ENCODE measurements at places on chromosomes 7 and 10.

DNA sequence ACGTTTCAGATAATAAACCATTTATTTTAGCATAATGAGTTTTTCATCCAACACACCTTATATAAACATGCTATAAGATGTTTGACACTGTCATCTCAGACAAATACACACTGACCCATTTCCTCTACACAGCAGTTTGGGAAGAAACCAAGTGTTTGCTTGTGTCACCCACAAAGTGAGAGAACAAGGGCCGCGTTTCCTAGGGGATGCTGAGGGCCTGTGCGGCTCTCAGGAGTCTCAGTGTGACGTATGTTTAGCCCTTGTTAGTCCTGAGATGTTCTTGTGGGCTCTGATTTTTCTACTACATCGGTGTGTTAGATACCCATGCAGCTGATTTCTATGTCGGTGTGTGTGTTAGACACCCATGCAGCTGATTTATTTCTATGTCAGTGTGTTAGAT is 266.3 kb downstream of the DIP2C start:
- DNase-seq = no peak

- no peak for DNase-seq
Measured at GRCh38 chr7:17247357-17247756, 51.1 kb upstream of the AHR start.

DNA sequence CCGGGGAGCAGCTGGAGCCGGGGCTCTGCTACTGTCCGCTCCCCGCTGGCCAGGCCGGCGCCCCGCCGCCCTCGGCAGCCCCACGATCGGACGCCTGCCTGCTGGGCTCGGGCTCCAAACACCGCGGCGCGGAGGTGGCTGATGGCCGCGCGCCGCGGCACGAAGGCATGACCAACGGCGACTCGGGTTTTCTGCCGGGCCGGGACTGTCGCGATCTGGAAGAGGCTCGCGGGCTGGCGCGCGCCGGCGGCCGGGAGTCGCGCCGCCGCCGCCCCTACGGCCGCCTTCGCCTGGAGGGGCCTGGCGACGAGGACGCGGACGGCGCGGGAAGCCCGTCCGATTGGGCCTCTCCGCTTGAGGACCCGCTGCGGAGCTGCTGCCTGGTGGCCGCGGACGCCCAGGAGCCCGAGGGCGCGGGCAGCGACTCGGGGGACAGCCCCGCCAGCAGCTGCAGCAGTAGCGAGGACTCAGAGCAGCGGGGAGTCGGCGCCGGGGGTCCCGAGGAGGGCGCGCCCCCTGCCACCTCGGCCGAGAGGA is 570 bp downstream of the TBC1D12 start:
- no peak for DNase-seq

- no peak for DNase-seq
Measured at GRCh38 chr7:142925413-142925812, 8.1 kb downstream of the TRPV5 start.

- no peak for DNase-seq
Measured at GRCh38 chr10:110395350-110396283, 90.9 kb upstream of the SMNDC1 start.

DNA sequence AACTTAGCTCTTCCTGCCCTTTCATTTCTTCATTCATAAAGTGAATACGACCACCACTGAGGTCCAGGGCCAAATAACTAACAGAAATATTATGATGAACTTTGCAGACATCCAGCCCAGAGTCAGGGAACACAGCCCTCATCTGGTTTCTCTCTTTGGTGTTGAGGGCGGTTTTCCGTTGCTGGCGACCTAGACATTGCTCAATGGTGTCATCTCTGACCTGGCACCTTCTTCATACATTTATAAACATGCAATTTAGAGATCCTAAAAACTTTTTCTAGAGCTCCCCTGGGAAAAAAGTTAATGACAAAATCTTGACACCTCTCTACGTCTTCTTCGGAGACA is 324 bp upstream of the TET1 start:
- no peak for DNase-seq

DNA sequence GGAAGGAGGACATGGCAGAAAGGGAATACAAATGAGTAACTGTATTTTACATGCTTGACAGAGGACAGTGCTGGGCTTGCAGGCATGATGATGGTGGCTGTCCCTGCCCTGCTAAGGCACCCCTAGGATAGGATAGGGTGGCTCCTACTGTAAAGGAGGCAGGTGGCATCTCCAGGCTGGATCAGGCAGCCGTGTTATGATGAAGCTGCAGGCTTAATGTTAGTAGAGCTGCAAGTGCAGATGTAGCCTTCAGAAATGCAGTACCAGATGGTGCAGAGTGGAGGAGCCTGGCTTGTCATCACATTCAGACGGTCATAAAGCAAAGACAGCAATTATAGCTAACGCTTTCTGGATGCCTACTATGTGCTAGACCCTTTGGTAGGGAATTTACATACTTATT is 287.9 kb upstream of the PODXL start:
- no peak for DNase-seq

DNA sequence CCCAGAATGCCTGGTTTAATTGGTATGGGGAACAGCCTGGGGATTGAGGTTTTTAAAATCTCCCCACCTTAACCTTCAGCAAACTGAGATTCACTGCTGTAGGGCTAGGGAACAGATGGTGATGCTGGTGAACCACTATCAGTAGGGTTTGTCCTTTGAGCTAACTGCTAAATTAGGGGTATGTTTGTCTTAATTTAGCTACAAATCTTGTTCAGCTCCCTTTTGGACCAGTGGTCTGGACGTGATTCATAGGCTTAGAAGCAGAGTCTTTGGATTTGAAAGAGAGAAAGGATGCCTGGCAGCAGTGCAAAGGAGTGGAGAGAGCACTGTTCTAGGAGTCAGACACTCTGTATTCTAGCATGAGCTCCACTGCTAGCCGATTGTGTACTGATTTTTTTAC is 2.8 kb downstream of the HDAC9 start:
- no peak for DNase-seq

GRCh38 chr7:104643587-104644217 is 315.3 kb downstream of the LHFPL3 start:
- no peak for DNase-seq

GRCh38 chr7:33886149-33886623 is 19.2 kb upstream of the BMPER start:
- no peak for DNase-seq

GRCh38 chr7:17719998-17720397 is 220.3 kb downstream of the SNX13 start:
- DNase-seq = no peak

GRCh38 chr10:76420725-76421124 is 989.3 kb downstream of the LRMDA start:
- no peak for DNase-seq

- DNase-seq = no peak
Measured at GRCh38 chr10:131729938-131730660, 170.7 kb upstream of the PPP2R2D start.

- DNase-seq = no peak
Measured at GRCh38 chr7:90326500-90326899, 5.4 kb upstream of the FAM237B start.

- DNase-seq = no peak
Measured at GRCh38 chr10:55734112-55734511, 626.9 kb downstream of the ZWINT start.

DNA sequence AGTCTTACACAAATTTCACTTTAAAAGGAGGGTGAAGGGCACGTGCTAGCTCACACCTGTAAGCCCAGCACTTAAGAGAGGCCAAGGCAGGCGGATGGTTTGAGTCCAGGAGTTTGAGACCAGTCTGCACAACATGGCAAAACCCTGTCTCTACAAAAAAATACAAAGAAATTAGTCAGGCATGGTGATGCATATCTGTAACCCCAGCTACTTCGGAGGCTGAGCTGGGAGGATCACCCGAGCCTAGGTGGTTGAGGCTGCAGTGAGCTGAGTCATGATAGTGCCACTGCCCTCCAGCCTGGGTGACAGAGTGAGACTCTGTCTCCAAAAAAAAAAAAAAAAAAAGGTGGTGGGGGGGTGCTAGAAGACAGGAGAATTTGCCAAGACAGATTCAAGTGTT is 237.3 kb upstream of the KLF14 start:
- DNase-seq = no peak

DNA sequence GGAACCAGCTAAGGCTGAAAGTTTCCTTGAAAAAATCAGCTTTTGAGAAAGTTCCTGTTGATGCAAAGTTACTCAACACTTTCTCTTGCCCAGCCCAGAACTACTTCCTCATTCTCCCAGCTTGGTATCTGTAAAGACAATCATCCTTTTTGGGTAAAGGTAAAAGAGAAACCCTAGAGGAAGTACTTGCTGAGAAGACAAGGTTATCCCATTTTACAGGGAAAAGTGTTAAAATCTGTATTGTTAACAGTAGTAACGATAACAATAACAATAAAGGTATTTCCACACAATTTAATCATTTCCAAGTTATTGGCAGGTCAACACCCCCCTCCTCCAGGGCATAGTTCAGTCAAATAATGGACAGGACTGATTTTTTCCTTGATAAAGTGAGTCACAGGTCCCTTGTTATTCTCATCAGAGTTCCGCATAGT is 2.4 kb downstream of the ALOX5 start:
- no peak for DNase-seq

DNA sequence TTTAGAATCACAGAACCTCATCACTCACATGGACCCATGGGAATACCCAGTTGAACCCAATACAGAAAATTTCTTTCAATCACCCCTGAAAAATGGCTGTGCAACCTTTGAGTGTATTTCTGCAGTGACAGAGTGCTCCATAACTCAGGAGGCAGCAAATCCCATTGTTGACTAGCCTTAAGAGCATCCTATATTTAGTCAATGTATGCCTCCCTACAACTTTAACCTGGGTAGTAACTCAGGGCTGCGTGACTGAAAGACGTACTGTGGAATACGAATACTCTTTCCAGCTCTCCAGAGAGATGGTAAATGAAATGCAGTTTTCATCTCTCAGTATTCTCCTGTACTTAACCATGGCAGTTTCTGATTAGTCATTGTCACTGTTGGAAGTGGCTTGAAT is 573.0 kb upstream of the POM121L12 start:
- no peak for DNase-seq

- no peak for DNase-seq
Measured at GRCh38 chr10:7971949-7972348, 82.5 kb upstream of the GATA3 start.

DNA sequence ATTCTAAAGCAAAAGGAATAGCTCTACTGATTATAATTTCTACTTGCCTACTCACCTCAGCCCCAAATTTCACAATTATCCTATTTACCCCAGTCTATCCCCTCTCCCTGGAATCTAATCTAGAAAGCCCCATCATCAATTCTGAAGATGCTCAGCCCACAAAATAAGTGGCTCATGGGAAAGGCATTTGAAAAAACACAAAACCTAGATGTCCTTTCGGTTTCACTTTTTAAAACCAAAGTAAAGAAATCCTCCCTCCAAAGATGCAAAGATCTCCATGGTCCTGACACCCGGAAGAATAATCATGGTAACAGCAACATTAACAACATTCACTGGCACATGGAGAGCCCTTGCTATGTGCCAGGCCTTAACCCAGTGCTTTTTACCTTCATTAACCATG is 224.8 kb downstream of the FGFR2 start:
- DNase-seq = no peak

GRCh38 chr7:135877805-135878204 is 99.4 kb downstream of the MTPN start:
- no peak for DNase-seq

- DNase-seq = no peak
Measured at GRCh38 chr10:61223576-61223975, 229.6 kb downstream of the TMEM26 start.

DNA sequence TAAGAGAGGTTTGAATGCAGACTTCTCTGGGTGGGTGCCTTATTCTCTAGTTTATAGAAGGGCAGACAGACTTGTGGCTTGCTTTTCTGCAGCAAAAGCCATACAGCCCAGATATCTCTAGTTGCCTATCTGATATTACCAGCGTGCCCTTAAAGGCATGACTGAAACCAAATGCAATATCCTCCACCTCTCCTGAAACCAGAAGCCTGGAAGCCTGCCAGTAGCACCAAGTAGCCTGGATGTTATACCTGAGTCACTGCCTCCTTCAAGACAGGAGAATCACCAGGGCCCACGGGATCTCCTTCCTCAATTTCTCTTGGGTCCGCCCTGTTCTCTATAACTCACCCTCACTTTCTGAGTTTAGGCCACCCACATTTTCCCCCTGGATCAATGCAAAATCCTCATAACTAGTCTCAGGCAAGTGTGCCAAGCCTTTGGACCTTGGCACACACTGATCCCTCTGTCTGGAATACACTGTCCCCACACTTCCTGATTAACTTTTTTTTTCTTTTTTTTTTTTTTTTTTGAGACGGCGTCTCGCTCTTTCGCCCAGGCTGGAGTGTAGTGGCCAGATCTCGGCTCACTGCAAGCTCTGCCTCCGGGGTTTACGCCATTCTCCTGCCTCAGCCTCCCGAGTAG is 638.4 kb downstream of the GALNT17 start:
- no peak for DNase-seq

DNA sequence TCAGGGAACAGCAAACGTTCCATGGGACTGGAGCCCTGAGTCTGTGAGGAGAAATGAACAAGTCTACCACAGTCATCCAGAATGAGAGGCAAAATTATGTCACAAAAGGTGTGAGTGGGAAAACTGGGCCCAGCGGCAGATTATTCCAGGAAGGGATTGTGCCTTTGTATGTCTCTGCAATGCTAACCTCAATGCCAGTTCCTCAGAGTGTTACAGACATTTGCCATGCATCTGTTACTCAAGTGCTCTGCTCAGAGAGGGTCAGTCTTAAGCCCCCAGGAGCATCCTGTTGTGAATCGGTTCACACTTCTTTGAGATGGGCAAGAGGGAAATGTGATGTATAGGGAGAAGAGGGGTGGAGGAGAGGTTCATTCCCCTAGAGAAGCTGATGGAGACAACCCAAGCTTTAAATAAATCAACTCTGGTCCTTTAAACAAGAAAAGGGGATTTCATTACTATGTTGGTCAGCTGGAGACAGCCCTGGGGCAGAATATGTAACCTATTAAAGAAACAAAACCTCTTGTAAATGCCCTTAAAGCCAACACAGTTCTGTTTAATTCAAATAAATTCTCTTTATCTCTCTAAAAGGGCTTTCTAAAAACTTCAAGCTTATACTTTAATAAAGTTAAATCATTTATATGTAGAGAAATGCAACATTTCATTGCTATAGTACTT is 85.9 kb upstream of the GRB10 start:
- DNase-seq = no peak

DNA sequence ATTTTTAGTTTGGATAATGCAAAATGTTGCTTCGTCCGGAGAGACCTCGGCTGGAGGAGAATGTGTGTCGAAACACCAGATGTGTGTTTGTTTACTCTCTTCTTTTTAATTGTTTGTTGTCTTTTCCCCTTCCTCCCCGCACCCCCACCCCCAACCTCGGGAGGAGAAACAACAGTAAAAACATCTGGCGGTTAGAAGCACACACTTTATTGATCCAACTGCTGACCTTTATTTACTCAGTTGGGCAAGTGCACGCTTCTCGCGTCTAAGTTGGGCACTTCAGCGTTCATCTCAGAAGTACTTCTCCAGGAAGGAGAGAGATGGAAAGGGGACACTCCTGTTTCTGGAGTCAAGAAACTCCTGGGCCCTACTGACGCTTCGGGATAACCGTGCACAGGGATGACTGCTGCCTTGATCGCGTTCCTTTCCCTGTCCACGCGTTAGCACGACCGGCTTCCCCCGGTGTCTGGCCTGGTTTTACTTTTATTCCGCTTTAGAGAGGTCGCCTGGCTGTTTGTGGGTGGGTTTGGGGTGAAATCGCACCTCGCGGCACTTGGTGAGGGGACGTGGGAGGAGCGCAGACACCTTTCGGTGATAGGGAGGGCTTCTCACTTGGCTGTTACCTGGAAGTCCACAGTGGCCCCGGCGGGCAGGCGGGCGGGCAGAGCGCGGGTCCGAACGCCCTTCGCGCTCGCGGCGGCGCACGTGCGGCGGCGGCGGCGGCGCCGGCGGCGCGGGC is 168.3 kb upstream of the PPP1R3A start:
- no peak for DNase-seq
